ENCODE measurements at places on chromosomes 6 and 20. TPM values are rescaled to one million over a fixed set of nuclear protein-coding genes. Genes with fewer than 3 reads are reported as not detected.

The TP53RK gene
- total RNA-seq = 23.9 TPM

The TBXT gene
- not detected for total RNA-seq

The COL9A3 gene
- 0.43 TPM for total RNA-seq

The KIF13A gene
- total RNA-seq = 35.7 TPM

The HAO1 gene
- total RNA-seq = not detected

The TPBG gene
- 276 TPM for total RNA-seq

The ASIP gene
- not detected for total RNA-seq

The HDGFL1 gene
- not detected for total RNA-seq

The SCRT2 gene
- total RNA-seq = not detected

The RAB44 gene
- under 0.01 TPM for total RNA-seq

The JPH2 gene
- 16.3 TPM for total RNA-seq

The ULBP2 gene
- 11.5 TPM for total RNA-seq

The NAA20 gene
- 30.4 TPM for total RNA-seq

The NRN1 gene
- not detected for total RNA-seq

The ZBP1 gene
- total RNA-seq = not detected

The AIG1 gene
- 26.5 TPM for total RNA-seq

The TP53INP2 gene
- 7.9 TPM for total RNA-seq

The THBS2 gene
- 169 TPM for total RNA-seq

The BPIFB1 gene
- not detected for total RNA-seq

The RBPJL gene
- total RNA-seq = not detected

The NOX3 gene
- total RNA-seq = not detected

The CMTR1 gene
- total RNA-seq = 38.2 TPM

The CLPSL2 gene
- total RNA-seq = not detected

The ID4 gene
- 1.5 TPM for total RNA-seq

The GPR63 gene
- total RNA-seq = 0.22 TPM

The RIN2 gene
- total RNA-seq = 139 TPM

The CCN5 gene
- total RNA-seq = 1.3 TPM

Data from placental pericyte (primary cell).